ENCODE measurements at places on chromosomes 2 and 18.

DNA sequence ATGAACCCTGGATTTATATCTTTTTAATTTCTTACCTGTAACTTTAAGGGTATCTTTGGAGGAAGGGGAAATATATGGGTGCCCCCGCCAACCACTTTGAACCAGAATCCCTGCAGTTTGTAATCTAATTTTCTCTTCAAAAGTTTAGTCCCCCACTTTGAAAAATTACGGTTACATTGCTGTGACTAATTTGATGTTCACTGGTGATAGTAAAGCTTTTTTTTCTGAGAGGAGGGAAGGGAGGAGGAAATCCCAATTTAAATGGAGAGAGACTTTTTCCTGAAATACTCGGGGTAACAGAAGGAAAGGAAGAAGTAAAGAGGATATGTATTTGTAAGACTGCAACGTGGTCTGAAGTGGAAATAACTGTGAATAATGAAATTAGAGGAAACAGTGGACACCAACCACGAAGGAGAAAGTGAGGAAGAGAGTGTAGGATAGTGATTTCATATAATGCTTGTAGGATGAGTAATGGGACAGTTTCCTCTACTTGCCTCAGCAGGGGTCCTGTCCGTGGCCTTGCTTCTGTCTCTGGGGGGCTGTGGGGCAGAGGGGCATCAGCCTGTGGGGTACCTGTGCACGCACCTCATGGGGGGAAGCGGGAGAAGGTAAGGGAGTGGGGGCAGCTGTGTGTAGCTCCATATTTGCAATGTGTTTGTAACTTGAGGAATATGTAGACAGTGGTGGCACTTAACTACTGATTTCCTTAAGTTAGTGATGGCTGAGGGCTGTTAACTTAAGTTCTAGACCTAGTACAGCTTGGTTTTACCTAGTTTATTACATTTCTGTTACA is 161.1 kb downstream of the LTBP1 start:
- DNase-seq = no peak

DNA sequence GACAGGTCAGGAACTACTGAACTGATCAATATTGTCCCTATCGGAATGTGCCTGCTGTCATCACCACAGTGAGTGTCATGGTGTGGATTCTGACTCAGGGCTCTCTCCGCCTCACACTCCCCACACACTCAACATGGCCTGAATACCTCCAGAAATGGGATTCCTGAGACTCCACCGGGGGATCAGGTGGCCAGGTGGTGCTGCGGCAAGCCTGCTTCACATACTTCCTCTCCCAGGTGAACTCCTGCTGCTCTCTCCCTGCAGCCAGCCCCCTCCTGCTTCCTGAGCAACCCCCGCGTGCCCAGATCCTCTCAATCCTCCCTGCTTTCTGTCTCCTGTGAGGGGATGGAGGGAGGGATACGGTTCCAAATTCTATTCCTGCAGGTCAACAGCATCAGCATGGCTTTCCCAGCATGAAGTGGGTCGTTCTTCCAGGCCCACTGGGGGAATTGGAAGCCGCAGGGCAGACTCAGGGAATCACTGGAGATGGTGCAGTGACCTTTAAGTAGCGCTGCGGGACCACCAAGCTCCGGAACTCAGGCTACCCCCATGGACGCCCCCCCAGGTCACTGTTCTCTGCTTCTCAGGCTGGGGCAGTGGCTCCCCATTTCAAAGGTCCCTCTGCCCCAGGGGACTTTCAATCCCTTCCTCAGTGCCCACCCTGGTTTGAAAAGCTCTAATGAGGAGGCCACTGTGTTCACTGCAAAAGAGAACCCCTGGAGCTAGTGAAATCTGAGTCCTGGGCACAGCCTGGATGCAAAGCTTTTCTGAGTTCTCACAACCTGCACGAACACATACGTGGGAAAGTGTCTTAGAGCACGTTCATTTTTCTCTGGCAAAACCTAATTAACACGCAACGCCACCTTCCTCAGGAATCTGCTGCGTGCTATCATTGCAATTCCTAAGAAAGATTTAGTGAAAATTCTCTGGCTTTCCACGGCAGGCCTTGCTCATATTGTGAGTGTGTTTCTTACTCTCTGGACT is 168.4 kb downstream of the ZFP36L2 start:
- DNase-seq = no peak

- DNase-seq = no peak
These were observed 87.9 kb downstream of the INHBB start for GRCh38 chr2:120433816-120434290.

- no peak for DNase-seq
These were observed 43.3 kb downstream of the PXDN start for GRCh38 chr2:1701020-1701419.

DNA sequence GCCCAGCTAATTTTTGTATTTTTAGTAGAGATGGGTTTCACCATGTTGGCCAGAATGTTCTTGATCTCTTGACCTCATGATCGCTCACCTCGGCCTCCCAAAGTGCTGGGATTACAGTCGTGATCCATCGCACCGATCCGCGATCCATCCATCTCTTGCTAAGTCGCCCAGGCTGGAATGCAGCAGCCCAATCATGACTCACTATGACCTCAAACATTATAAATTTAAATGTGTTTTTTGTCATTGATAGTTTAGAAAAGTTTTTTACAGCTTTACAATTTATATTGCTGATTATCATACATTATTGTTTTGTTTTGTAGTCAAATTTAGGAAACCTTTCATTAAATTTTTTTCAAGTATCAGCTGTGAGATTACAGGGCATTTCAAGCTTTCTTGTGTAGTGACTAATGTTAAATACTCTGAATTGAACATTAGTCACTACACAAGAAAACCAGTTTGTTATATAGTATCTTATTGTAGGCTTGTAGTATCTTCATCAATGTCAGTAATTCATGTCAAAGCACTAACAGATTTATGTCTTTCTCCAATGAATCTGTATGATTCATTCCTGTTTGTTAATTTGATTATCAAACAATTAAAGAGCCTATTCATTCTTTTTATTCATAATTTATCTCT is 37.5 kb downstream of the NR4A2 start:
- DNase-seq = no peak

GRCh38 chr2:55239656-55240222 is 7.3 kb downstream of the RPS27A start:
- no peak for DNase-seq

DNA sequence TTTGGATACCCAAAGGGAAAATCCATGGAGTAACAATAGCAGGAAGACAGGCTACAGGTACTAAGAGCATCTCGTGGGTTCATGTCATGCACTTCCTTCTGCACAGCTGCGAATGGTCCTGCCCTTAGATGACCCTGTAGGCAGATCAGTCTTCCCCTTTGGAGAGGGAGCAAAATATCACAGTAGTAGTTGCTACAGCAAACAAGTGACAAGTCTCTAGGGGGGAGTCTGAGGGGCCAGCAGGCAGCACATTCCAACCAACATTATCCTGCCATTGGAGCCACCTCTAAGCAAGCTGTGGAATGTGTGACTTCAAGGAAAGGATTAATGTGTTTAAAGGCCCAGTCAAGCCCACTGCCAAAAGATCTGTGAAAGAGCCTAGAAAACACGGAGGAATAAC is 273.2 kb upstream of the PARD3B start:
- no peak for DNase-seq

GRCh38 chr2:155815275-155815674 is 517.2 kb downstream of the NR4A2 start:
- DNase-seq = no peak

DNA sequence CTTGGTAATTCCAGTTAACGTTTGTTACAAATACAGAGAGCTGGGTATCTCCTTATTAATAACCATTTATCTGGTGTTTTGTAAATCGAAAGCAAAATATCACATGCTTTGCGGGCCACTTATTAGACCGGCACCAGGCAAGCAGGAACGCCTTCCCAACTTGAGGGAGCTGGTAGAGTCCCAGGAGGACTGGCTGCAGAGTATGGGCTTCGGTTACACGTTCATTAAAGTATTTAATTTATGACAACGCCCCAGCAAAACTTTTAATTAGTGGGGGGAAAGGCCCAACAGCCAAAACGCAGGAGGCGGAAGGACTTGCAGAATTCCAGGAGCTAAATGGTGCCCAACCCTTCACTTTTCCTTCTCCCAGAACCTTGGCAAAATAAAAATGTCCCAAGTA is 3.7 kb downstream of the SMAD7 start:
- no peak for DNase-seq

DNA sequence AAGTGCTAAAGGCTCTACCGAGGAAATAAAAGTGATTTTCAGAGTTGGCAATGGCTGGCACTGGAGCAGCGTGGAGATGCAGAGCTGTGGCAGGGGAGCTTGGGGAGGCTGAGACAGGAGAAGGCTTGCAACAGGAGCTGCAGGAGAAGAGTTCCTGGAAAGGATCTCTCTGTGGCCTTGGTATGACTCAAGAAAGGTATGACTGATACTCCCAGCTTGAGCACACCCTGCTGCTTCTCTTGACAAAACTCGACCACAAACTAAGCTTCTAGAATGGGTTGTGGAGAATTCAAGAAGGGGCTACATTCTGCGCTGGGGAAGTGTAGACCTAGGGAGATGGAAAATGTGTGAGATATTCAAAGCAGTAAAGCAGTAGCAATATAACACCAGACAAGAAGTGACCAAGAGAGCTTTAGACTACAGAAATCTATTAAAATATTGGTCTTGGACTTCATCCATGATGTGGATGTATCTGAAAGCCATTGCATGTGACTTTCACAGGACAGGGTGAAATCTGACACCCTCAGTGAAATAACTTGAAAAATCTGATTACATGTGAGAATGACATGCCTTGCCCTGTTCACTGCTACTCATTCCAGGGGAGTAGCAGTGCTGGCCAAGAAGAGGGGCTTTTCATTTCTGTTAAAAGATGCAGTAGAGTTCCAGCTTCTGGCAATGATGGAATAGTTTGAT is 41.5 kb downstream of the SUCLG1 start:
- DNase-seq = peak; percentile 49

GRCh38 chr2:164028814-164029534 is 293.2 kb upstream of the FIGN start:
- no peak for DNase-seq
